ENCODE measurements at places on chromosomes 5 and 9.

DNA sequence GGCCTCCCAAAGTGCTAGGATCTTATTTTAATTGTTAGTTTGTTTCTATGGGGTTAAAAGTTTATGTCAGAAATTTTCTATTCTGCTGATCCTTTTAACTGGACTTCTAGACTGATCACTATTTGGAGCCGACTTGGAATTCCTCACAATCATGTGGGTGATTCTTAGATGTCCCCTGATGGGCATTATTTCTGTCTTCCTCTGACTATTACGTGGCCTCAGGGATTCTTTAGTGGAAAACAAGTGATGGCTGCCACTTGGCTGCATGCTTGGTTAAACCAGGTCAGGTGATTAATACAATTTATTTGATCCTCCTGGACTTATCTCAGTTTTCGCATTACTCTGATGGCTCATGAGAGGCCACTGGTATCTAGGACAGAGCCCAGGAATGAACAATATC lies 32.2 kb upstream of the OR2S2 start:
- no peak for DNase-seq

DNA sequence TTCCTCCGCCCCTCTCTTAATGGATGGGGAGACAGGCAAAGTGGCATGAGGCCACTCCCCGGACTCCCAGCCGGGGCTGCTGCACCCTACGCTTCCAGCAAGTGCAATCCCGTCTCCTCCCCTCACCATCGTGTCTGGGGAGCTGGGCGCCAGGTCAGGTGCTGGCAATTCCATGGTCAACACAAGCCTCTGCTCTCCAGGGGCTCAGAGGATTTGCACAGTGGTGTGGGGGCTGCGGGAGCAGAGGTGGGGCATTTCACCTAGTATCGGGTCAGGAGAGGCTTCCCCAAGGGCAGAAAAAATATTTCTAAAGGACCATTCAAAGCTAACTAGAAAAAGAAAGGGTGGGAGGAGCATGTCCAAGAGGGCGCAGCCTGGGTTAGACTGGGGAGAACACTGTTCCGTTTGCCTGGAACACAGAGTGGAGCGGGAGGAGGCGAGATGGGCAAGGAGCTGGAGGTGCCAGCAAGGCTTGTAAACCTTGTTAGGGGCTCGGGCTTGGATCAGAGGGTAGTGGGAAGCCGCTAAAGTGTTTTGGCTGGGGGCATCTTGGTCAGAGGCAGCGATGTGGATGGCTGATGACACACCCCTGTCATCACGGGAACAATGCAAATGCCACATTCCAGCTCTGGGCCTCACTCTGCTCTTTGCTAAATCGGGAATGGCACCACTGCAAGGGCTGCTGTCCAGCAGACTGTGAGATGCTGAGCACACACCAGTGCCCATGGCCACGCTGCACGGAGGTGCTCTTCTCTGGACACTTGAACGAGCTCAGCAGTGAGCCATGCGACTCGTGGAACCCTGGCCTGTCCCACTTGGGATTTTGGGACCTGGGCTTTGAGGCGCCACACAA lies 191.7 kb downstream of the CDK5RAP2 start:
- DNase-seq: no peak

- no peak for DNase-seq
These were observed 14.6 kb downstream of the ARL15 start for GRCh38 chr5:54295651-54296276.

DNA sequence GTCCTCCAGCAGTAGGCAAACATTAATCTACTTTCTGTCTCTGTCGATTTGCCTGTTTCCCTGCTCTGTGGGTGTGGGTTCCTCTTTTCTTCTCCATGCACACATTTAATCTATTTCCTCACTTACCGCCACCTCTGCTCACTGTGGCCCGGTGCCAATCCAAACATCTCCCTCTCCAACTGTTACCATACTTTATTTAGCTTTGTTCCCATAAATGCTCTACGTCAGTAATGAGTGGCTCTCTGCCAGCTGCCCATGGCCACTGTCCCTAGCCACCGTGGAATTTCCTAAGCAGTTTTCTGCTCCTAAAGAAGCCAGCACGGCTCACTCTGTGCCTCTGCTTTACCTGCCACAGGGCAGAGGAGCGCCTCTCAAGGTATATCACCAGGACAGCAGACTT lies 19.5 kb upstream of the GOLPH3 start:
- no peak for DNase-seq

- no peak for DNase-seq
These were observed 793.1 kb downstream of the CDH9 start for GRCh38 chr5:26245321-26245720.

DNA sequence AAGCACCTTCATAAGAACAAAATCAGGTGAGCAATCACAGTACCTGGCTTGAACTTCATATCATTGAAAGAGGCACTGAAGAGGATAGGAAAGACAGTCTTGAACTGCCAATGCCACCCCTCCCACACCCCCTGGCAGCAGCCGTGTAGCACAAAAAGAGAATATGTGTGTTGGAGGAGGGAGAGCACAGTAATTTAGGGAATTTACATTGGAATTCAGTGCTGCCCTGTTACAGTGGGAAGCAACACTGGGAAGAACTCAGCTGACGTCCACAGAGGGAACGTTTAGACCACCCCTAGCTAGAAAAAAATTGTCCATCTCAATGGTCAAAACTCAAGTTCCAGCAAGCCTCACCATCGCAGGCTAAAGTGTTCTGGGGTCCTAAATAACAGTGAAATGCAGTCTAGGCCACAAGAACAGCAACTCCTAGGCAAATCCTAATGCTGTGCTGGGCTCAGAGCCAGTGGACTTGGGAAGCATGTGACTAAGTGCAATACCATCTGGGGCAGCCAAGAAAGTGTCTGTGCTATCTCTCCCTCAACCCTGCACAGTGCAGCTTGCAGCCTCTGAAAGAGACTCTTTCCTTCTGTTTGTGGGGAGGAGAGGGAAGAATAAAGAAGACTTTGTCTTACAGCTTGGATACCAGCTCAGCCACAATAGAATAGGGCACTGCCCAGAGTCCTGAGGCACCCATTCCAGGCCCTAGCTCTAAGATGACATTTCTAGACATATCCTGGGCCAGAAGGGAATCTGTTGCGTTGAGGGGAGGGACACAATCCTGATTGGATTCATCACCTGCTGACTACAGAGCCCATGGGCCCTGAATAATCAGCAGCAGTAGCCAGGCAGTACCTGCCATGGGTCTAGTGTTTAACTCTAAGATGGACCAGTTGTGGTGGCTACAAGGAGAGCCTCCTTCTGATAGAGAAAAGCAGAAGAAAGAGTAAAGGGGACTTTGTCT lies 62.1 kb upstream of the VLDLR start:
- no peak for DNase-seq

GRCh38 chr5:10505517-10506095 lies 58.3 kb upstream of the ANKRD33B start:
- no peak for DNase-seq

DNA sequence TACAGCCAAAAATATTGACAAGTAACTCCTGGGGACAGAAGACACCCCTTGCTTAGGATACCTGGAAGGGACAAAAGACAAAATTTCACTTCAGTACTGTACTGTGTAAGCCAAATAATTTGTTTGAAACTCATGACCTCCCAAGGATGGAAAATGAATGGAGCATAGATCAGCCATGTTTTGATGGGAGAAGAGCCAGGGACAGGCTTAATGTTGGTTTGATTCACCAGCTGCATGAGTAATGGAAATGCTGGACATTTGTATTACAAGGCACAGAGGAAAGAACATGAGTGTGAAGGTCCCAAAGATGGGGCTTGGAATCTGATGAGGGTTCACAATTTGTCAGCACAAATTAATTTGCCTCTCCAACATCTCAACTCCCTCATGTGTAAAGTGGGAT lies 122.8 kb downstream of the ENC1 start:
- DNase-seq: no peak

DNA sequence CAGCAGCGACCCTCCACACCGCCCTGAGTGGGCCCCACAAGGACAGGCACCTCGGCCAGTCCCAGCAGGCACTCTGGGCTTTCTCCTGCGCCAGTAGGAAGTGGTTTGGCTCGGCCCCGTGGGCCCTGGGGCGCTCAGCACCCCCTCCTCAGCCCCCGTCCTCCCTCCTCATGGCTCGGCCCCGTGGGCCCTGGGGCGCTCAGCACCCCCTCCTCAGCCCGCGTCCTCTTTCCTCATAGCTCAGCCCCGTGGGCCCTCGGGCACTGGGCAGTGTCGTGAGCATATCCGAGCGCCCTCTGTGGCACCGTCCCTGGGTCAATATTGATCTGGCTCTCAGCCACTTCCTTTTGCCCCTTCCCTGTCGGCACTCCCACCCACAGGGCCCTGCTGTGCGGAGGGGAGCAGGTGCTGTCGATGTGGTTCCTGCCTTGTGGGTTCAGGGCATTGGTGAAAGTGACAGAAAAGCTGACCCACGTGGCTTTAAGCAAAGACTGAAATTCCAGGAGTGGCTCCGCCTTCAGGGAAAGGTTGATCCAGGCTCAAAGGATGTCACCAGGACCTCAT lies 5.5 kb upstream of the SCGB3A1 start:
- peak; percentile 14 for DNase-seq

GRCh38 chr9:76394195-76394959 lies at the start of gene RFK:
RFK (minus strand) TSS chr9:76394426; CDS start chr9:76394171, 255 bp downstream.
- peak; percentile 97 for DNase-seq

GRCh38 chr9:21967702-21968101 lies 26.5 kb downstream of the CDKN2A start:
- DNase-seq: no peak

- DNase-seq: no peak
These were observed 55.7 kb upstream of the DPYSL3 start for GRCh38 chr5:147565524-147565923.

DNA sequence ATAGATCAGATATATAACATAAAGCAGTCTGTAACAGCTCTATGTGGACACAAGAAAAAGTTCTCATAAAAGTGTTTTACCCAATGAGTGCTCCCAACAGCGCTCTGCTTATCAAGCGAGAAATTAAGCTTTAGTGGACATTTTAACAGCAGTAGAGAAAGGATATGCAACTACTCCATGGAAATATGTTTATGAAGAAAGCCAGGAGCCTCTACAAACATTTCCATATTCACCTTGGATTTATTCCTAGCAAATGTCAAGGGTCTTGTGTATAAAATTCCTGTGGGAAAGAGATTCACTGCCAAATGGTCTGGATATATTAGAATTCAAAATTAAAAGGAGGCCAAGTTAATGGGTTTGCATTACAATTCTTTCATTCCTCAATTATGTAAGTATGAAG lies 66.5 kb downstream of the DTWD2 start:
- DNase-seq: no peak

GRCh38 chr9:76400534-76401096 lies 6.4 kb upstream of the RFK start:
- no peak for DNase-seq

GRCh38 chr9:18544456-18544855 lies 70.5 kb downstream of the ADAMTSL1 start:
- DNase-seq: no peak

DNA sequence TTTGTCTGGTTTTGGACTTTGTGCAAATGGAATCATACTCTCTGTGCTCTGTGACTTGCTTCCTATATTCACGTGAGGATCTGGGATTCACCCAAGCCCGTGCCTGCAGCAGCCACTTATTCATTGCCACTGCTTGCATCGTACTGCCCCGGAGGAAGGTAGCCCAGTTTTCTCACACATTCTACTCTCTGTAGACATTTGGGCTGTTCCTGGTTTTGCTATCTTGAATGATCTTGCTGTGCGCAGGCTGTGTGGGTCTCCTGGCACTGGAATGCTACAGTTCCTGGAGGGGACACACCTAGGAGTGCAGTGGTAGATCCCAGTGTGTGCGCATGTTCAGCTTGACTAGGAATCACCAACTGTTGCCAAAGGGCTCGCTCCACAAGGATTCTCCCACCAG lies 99.2 kb upstream of the BOD1 start:
- DNase-seq: no peak

DNA sequence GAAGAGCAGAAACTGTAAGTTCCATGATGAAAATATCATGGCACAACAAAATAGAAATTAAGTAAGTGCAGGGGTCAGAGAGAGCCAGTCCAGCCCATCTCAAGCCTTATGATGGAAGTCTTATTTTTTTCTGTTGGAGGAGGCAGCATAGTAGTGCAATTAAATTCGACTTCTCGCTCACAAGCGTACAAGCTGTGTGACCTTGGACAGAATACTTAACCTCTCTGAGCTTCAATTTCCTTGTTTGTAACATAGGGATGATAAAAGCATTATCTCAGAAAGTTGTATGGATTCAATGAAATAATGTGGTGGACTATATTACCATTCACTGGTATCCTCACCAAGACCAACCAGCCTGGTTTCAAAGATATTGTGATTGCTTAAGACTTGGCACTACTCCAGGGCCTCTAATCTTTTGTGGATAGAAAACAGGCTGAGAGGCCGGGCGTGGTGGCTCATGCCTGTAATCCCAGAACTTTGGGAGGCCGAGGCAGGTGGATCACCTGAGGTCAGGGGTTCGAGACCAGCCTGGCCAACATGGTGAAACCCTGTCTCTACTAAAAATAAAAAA lies 26.8 kb upstream of the MVB12B start:
- DNase-seq: no peak

- DNase-seq: no peak
These were observed 99.9 kb upstream of the BNC2 start for GRCh38 chr9:16970321-16970720.

DNA sequence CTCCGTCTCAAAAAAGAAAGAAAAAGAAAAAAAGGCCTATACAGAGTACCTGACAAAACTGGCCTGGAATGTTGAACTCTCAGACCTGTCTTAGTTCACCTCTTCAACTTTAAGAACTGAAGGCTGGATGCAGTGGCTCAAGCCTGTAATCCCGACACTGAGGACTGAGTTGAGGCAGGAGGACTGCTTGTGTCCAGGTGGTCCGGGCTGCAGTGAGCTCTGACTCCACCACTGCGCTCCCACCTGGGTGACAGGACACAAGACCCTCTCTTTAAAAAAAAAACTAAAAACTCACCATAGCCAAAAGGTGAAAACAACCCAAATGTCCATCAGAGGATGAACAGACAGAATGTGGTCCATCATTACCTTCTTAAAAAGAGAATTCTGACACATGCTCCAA lies 6.4 kb downstream of the MRPL41 start:
- no peak for DNase-seq

- peak; percentile 72 for DNase-seq
These were observed 6.0 kb downstream of the B4GALT1 start for GRCh38 chr9:33161011-33161588.

DNA sequence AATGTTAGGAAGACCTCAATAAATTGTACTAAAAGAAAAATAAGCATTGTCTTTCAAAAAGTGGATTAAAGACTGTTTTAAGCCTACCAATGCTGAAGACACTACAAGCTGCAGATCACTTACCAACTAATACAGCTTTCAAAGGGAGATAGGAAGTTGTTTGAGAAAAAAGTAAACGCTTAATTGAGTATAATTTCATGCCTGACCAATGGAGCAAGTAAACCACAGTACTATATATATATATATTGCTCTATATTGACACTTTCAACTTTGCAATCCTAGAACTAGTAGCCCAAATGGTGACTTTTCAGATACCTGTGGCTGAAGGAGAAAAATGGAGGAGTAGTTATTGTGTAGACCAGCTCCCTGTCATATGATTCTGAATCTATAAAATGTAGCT lies 85.7 kb downstream of the FREM1 start:
- DNase-seq: no peak

GRCh38 chr9:89740722-89741121 lies 135.9 kb downstream of the GADD45G start:
- DNase-seq: peak; percentile 55
